ENCODE measurements at places on chromosomes 7 and 10.

- no peak for DNase-seq
Measured at GRCh38 chr7:101783381-101784181, 33.8 kb upstream of the CUX1 start.

DNA sequence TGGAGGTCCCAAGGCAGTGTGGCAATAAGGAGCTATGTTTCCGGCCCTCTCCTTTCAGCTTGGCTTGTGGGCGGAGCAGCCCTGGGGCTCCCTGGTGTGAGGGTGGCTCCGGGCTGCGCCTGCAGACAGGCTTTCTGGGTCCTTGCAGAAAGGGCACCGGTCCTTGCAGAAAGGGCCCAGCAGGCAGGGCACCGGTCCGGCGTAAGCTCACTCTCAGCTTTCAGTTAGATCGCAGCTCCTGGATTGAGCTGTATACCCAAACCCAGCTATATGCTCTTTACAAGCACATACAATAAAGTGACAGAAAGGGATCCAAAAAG is 293.8 kb upstream of the SHH start:
- DNase-seq = no peak

- DNase-seq = no peak
Measured at GRCh38 chr7:108118959-108119358, 11.2 kb downstream of the LAMB4 start.

DNA sequence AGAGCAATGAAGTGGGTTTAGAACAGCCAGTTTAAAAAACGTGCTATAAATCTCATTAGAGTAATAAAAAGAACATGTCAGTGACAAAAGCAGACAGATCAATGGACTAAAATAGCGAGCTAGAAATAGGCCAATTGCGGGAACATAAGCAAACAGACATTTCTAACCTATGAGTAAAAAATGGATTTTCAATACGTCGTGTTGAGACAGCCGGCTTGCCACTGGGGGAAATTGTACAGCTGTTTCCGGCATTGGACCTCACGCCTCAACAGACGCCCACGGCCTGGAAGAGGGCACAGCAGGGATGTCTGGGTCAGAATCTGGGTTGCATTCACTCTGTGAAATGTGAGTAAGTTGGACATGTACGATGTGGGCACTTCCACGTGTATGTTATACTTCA is 92.9 kb downstream of the SVOPL start:
- no peak for DNase-seq

DNA sequence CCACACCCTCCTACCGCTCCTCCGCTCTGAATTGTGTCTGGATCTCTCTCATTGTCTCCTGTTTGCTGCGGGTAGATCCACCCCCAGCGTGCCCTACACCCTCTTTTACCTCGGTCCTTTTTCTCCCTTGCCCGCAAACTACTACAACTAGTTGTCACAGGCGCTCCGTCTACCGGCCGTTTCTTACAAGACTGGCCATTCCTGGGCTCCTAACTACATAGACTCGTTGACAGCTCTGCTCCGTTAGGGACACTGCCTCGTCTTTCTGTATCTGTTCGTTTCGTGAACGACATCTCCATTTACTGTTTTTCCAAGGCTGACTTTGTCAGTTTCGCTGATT is 786 bp downstream of the TAF3 start:
- DNase-seq = peak; percentile 36

DNA sequence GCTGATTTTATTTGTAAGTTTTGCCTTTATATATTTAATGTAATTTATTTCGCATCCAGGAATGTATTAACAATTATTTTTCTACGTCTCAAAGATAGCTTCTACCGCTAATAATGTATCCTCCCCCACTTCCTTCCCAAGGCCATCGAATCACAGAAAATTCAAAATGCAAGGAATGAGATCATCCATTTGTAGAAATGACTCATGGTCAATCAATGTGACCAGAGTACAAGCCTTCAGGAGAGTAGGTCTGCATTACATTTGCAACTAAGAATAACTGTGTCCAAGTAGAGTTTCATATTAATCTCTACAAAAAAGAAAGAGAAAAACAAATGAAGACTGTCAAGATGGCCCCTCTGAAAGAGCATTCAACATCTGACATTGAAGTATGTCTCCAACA is 205.9 kb upstream of the PHF14 start:
- DNase-seq = no peak

DNA sequence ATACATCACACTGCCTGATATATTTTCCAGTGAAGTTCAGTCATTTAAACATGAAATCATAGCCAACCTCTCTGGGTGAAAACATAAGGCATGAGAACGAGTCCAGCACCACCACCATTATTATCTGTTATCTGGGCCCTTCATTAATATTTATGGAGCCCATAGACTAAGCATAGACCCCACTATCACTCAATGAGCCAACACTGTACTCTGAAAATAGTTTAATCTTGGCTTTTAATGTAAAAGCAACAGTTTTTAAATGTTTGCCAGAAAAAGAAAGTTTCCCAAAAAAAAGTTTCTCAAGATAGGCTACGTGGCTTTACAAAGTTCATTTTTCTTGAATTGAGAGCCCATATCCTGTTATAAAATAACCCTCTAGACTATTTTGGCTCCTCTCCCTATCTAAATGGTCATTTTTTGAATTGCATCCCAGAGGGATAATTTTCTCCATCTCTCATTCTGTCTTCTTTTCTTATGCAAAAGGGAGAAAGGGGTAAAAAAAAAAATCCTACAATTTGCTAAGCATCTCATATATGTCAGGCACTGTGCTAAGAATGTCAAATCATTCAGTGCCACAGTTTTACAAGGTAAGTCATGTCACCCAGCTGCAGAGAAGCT is 66.1 kb downstream of the FZD1 start:
- DNase-seq = peak; percentile 22

DNA sequence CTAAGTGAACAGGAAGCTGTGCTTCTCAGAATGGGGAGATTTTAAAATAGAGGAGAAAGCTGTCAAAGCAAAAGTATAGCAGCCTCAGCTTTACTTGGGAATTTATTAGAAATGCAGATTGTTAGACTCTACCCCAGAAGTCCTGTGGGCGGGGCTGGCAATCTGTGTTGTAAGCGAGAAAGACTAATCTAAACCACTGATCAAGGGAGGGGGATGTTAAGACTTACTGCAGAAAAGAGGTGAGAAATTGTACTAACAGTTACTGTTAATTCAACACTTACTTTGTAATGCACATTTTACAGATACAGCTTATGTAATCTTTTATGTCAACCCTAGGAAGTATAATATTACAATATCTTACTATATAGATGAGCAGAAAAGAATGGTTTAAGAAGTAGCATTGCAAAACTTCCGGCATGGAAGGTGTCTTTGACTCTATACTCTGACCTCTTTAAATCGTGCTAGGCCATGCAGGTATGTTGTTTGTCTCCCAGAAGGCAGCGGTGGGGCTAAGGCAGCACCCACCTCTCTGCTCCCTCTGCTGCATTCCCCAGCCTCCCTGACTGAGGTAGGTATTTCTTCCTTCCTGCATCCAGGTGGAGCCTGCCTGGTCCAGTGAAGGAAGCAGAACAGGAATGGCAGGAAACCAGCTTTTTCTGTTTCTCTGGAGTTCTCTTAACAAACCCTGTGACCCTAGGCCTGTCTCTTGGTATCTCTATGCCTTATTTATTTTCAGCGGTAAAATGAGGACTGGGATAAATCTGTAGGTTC is 462.2 kb downstream of the AUTS2 start:
- no peak for DNase-seq

- no peak for DNase-seq
Measured at GRCh38 chr10:9157656-9158055, 1103.2 kb downstream of the GATA3 start.

GRCh38 chr7:47535035-47535703 is 46.7 kb downstream of the TNS3 start:
- DNase-seq = no peak

- DNase-seq = no peak
Measured at GRCh38 chr7:148319316-148319808, 271.2 kb upstream of the C7orf33 start.

DNA sequence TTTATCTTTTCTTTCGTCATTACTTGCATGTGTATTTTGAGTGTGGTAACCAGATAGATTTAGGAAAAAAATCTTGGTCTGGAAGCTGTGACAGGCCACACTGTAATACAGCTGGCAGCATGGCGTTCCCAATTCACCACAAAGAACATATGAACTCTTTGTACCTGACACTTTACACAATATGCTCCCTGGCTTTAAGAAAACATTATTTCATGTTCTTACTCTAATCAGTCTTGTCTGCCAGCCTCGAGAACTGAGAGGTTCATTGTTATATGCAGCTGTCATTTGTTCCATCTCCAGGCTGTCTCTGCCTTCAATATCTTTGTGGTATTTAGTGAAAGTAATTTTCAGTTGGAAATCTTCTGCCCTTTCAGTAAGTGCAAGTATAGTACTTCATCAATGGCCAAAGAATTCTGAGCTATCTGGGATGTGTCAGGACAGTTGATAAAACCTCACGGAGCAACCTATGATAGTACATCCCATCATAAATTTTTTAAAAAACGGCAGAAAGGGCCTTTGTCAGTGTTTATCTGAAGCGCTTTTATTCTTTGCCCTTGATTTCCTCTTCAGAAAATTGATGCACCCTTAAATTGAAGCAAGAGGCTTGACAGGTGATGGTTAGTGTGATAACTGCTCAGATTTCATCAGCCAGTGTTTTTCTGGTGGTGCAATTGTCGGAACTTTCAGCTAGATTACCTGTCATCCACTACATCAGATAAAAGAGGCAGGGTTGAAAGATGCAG is 146.3 kb upstream of the SP8 start:
- DNase-seq = no peak

DNA sequence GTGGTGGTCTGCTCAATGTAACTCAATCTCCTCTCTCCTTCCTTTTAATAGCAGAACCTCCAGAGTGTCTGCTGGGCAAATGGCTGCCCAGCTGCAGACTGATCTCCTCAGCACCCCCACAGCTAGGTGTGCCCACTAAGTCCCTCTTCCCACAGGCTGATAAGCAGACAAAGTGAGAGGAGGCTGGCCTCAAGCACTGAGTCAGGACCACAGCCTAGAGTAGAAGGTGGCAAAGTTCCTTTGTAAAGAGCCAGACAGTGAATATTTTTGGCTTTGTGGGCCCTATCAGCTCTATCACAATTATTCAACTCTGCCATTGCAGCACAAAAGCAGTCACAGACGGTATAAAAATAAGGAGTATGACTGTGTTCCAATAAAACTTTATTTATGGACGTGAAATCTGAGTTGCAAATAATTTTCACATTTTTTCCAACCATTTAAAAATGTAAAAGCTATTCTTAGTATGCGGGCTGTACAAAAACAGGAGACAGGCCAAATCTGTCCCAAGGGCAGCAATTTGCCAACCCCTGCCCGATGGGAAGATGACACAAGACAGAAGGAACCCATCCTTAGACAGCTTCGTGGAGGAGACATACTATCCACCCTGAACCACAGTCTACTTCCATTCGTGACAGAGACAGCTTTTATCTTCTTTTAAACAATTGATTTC is 23.4 kb downstream of the JAZF1 start:
- DNase-seq = no peak

DNA sequence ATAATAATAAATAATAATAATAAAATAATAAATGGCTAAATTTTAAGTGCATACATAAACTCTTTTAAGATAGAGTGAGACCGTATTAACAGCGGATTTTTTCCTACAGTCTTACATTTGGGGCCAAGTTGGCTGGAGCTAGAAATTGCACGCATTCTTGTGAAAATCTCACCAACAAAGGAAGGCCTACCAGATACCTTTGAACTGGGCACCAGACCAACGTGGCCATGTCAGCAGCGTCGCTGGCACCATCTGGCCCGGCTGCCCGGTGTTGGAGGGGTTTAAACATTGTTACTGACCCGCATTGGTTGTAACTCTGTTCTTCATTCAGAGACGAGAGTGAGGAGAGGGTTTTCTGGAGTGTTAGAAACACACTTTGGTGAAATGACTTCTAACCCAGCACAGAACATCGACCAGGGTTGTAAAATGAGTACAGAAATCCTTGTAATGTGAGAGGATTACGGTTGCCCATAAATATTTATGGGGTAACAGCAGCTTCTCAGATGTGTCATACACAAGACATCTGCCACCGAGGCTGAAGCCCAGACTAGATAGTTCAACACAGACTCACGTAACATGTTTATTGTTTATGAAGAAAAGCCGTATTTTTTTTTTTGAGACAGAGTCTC is 34.6 kb upstream of the UNCX start:
- DNase-seq = no peak

DNA sequence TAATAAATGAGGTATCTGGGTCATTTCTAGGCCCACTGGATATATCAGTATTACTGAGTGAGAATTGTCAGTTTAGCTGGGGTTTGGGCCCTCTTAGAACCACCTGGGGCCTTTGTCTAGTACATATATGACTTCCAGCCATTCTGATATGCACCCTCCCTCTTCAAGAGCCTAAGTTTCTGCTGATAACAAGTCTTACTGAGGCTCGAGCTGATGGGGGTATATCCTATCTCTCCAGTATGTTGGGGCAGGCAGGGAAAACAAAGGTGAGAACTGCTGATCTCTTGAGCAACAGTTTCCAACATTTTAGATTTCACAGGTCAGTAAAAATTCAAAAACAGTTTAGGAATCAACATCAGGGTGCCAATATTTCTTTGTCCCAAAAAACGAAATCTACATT is 10.8 kb upstream of the ZNRF2 start:
- DNase-seq = no peak

GRCh38 chr7:19376538-19376937 is 231.3 kb upstream of the FERD3L start:
- DNase-seq = no peak

DNA sequence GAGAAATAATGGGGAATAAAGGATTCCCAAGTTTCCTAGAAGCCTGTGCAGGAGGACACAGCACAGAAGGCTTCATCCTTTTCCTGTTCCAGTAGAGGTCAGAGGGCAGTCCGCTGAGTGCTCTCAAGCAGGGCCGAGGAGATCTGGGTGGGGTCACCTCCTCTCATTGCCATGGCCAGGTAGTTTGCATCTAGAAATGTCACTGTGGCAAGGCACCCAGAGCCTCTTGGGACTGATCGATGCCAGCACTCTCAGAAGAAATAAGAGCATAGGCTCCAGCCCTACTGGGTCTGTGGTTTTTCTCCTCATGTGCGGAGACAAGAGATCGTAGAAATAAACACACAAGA is 7.9 kb downstream of the NUB1 start:
- no peak for DNase-seq

GRCh38 chr7:70681469-70682350 is 450.2 kb upstream of the GALNT17 start:
- DNase-seq = no peak

- DNase-seq = no peak
Measured at GRCh38 chr7:38303866-38304265, 30.4 kb upstream of the TARP start.

DNA sequence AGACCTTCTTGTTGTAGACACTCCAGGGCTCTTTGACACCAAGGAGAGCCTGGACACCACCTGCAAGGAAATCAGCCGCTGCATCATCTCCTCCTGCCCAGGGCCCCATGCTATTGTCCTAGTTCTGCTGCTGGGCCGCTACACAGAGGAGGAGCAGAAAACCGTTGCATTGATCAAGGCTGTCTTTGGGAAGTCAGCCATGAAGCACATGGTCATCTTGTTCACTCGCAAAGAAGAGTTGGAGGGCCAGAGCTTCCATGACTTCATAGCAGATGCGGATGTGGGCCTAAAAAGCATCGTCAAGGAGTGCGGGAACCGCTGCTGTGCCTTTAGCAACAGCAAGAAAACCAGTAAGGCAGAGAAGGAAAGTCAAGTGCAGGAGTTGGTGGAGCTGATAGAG is 5.5 kb downstream of the GIMAP7 start:
- no peak for DNase-seq

GRCh38 chr7:131454498-131454897 is 101.9 kb downstream of the PODXL start:
- DNase-seq = no peak

Data from stromal cell of bone marrow (primary cell).